AG04449 (cell line): ENCODE measurements at places on chromosomes 4 and X.

DNA sequence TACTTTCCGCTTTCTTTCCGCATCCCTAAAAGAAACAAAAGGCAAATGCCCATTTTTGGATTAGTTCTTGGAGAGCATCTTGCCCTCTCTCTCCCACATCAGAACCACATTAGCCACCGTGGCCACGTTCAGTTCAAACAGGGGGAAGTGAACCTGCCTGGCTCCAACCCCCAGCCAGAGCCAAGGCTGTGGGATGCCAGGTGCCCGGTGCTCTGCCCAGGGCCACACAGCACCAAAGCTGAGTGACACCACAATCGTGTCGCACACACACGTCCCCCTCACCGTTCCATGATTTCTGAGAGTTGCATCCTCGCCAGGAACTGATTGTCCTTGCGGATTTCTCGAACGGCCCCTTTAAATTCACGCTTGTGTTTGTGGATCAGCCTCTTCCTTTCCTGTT is 24.3 kb downstream of the NOP14 start:
- DNase-seq, result no peak

GRCh38 chr4:78691971-78692821 is 84.0 kb upstream of the BMP2K start:
- no peak for DNase-seq

DNA sequence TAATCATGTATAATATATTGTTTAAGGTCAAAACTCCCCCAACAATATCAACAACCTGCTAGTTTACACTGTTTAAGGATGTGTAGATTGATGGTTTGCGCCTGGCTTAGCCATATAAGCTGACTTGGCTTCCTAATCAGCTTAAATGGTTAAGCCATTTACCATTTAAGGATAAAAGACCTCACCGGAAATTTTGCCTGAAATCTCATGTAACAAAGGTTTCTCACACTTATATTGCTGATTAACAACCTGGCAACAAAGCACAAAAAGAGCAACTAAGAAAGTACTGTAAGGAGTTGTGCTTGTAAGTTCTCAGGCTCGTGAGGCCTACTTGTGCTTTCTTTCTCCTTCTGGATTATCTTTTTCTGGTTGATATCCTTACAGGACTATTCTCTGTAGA is 485.2 kb downstream of the GABRG1 start:
- no peak for DNase-seq

- DNase-seq, result no peak
These were observed 202.1 kb downstream of the GPC3 start for GRCh38 chrX:133783274-133783673.

- DNase-seq, result no peak
These were observed 7.2 kb downstream of the ARHGAP24 start for GRCh38 chr4:85482010-85482738.

- no peak for DNase-seq
These were observed 569.1 kb upstream of the ZFP42 start for GRCh38 chr4:187426511-187426910.
